ENCODE measurements at places on chromosomes 11 and 22.

DNA sequence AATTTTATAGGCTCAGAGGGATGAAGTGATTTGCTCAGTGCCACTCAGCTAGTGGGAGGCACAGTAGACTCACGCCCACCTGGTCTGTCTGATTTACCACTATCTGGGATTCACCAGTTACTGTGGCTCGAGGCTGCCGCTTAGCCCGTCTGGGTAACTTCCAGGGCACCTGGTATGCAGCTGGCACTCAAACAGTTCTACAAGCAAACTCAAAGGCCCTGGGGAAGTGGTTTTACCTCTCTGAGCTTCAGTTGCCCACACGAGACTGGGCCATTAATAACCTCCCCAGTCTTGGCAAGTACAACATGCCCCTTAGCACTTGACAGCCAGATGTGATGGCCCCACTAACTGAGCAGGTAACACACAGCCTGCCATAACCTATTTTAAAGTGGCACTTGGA is 2.6 kb downstream of the GDPD5 start:
- DNase-seq: no peak

DNA sequence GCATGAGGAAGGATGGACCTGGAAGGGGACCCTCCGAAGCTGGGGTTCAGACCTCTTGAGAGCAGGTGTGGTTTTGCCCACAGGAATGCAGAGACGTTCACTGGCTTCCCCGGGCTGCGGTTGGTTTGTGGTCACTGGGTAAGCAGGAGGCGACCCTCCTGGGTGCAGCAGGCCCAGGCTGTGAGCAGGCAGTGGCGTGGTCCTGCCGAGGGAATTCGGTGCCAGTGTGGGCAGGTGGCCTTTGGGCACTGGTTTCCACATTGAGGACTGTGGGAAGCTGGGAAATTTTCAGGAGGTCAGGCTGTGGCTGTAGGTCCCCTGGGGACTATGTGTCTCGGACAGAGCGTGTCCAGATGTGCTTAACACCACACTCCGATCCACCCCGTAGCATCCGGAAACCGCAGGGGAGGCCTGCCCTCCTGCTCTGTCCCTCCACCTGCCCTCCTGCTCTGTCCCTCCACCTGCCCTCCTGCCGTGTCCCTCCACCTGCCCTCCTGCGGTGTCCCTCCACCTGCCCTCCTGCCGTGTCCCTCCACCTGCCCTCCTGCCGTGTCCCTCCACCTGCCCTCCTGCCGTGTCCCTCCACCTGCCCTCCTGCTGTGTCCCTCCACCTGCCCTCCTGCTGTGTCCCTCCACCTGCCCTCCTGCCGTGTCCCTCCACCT is 27.5 kb downstream of the TPCN2 start:
- no peak for DNase-seq

GRCh38 chr11:109051200-109051599 is 370.8 kb upstream of the C11orf87 start:
- DNase-seq: no peak

- DNase-seq: no peak
Observed at GRCh38 chr11:66979336-66979980, 4.4 kb downstream of the C11orf86 start.

DNA sequence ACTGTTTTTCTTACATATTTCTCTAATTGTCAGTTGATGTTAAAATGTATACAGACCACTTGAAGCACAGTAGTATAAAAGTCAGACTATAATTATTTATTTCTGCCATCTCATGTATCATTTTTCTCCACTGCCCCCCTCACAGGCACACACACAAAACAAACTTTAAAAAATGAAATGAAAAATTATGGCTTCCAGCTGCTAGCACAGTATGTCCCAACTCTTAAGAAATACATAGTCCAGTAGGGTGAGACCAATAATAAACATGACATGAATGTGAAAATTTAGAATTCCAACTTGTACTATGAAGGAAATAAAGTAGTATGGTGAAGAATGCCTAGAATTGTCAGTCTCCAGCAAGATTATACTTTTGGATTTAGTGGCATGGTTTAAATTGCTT is 1247.9 kb downstream of the JRKL start:
- no peak for DNase-seq

DNA sequence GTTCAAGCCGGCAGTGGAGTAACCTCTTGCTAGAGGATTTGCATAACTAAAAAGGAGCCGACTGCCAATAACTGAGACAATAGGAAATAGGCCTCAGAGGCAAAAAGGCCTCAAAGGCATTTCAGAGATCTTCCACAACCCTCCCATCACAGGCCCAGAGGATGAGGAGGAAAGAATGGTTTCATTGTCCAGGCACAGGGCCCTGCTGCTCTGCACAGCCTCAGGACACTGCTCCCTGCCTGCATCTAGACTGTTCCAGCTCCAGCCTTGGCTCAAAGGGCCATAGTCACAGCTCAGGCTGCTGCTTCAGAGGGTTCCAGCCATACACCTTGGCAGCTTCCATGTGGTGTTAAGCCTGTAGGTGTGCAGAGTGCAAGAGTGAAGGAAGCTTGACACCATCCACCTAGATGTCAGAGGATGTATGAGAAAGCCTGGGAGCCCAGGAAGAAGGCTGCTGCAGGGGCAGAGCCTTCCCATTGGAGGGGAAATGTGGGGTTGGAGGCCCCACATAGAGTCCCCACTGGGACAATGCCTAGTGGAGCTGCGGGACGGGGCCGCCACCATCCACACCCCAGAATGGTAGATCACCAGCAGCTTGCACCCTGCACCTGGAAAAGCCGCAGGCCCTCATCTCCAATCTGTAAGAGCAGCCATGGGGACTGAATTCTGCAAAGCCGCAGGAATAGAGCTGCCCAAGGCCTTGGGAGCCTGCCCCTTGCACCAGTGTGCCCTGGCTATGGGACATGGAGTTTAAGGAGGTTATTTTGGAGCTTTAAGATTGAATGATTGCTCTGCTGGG is 8.2 kb upstream of the LRP5 start:
- no peak for DNase-seq

GRCh38 chr11:27196203-27196897 is 155.7 kb downstream of the BBOX1 start:
- DNase-seq: no peak

DNA sequence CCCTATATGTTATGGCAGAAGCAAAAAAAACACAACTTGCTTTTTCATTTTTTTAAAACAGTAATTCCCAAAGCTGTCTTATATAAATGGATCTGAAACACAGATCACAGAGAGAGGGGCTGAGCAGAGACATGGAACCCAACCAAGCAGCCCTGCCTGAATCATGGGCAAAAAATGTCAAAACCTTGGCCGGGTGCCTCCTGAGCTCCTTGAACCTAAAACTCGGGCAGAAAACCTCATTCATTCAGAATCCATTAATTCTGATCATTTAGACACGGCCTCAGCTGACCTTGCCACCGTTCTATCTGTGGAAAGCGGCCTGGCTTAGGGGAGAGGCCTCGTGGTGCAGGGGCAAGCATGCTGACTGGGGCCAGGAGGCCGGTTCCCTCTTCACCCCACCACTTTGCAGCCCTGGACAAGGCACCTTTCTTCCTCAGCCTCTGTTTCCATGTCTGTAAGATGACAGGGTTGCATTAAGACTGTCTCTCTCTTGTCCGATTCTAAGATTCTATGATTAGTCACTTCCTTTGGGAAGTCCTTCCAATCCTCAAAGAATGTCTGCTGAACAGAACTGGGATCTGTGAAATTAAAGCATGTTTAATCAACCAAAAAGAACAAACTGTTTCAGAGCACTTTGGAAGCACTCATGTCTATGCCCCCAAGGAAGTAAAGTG is 26.0 kb downstream of the TENM4 start:
- no peak for DNase-seq

GRCh38 chr11:15095736-15096228 is 18.9 kb upstream of the INSC start:
- DNase-seq: no peak

- no peak for DNase-seq
Observed at GRCh38 chr11:45365961-45366618, 79.9 kb upstream of the SYT13 start.

GRCh38 chr11:65958774-65959420 is 2.6 kb upstream of the SART1 start:
- no peak for DNase-seq

GRCh38 chr22:23279781-23280180 is 99.5 kb downstream of the BCR start:
- DNase-seq: no peak

GRCh38 chr11:118098996-118099837 is 12.5 kb upstream of the SMIM35 start:
- DNase-seq: no peak

GRCh38 chr11:68051191-68052136 is 12.6 kb downstream of the TCIRG1 start:
- no peak for DNase-seq

GRCh38 chr11:26086028-26086427 is 245.9 kb upstream of the ANO3 start:
- no peak for DNase-seq

GRCh38 chr11:72844356-72844755 is 30.1 kb downstream of the ATG16L2 start:
- DNase-seq: no peak

GRCh38 chr22:47372111-47372581 is 609.7 kb downstream of the TBC1D22A start:
- DNase-seq: no peak

- no peak for DNase-seq
Observed at GRCh38 chr11:34280945-34281872, 76.6 kb downstream of the ABTB2 start.

- DNase-seq: no peak
Observed at GRCh38 chr11:107042748-107043147, 24.5 kb upstream of the GUCY1A2 start.

- DNase-seq: no peak
Observed at GRCh38 chr11:65793144-65793581, 6.3 kb downstream of the OVOL1 start.

DNA sequence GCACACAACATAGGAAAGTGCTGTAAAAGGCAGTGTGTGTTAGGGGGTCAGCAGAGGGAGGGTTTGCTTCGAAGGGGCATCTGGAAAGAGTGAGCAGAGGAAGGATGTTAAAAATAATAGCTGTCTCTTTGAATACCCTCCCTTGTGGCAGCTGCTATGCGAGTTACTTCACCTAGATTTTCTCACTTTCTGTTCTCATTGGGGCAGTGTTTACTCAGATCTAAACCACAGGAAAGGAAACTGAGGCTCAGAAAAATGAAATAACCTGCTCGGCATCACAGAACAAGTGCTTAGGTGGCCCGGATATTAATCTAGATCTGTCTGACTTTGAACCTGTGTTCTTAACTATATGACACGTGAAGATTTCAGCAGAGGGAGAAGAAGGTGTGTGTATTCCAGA is 125.3 kb downstream of the C11orf91 start:
- no peak for DNase-seq

DNA sequence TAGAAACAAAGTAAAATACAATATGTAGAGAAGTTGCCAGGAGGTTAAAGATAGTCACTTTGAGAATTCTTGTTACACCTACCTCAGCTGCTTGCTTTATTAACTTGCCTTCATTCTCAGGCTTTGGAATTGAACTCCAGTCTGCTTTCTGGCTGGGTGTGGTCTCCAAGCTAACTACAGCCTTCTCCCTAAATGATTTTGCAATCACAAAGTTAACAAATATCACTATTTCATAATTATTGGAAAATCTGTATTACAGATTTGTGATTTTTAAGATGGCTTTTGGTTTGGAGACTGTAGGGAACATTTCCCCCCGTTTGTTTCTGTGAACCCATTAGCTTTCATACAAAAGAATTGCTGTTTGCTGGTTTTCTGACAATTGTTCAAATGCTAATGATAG is 2.2 kb downstream of the PLAAT5 start:
- DNase-seq: no peak

DNA sequence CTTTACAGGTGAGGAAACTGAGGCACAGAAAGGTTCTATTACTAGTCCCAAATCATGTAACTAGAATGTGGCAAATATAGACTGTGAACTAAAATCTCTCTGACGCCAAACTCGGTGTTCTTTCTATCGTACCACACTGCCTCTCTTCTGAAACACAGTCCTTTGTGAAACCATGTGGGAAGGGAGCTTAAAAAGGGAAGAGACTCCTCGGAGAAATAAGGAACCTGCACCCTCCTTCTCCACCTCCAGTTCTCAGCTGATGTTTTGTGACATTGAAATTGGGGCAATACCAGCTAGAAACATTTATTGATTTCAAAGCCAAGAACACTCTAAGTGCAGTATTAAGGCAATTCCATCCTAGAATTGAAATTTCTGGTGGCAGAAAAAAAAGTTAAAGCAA is 76.4 kb upstream of the DRD2 start:
- no peak for DNase-seq

DNA sequence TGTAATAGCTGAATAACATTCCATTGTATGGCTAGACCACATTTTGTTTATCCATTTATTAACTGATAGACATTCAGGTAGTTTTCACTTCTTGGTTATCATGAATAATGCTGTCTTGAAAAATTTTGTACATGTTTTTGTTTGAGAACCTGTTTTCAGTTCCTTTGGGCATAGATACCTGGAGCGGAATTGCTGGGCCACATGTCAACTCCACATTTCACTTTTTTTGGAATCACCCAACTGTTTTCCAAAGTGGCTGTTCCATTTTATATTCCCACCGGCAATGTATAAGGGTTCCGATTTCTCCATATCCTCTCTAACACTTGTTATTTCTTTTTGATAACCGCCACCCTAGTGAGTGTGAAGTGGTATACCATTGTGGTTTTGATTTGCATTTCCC is 184.3 kb downstream of the LARGE1 start:
- no peak for DNase-seq

DNA sequence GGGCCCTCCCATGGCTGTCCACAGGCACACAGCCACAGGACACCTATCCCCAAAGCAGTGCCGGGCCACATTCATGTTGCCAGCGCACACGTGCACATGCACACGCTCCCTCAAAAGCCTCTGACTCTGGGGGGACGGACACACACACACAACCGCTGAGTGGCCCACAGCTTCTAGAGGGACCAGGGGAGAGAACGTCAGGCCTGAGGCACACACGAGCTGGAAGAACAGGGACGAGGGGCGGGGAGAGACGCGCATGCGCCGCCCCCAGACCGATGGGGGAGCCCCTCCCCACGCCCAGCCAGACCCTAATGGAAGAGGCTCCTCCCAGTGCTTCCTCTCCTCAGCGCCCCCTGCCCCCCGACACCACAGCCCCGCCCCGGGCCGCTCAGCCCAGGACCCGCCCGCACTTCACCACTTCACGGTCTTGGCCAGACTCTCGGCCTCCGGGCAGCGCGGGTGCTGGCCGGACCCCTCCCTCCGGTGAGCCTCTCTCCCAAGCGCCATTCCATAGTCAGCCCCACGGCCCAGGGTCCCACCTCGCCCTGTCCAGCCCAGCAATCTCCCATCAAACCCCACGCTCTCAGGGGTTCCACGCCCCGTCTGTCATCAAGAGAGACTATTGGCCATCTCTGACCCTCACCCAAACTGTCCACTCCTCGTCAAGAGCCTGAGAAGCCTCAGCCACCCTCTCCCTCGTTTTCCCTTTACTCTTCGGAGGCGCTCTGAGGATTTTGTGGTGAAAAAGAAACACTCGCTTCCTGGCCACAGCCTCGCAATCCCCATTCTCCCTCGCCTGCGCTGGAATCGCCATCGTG is 11.7 kb downstream of the NRXN2 start:
- DNase-seq: no peak

- DNase-seq: no peak
Observed at GRCh38 chr11:66624450-66624849, 8.0 kb downstream of the RBM14 start.

Data from hematopoietic multipotent progenitor cell treated with erythropoietin and hydrocortisone succinate and interleukin-3 and kit ligand, for 17 days (in vitro differentiated cells).